ENCODE measurements at places on chromosomes 5 and 9.

DNA sequence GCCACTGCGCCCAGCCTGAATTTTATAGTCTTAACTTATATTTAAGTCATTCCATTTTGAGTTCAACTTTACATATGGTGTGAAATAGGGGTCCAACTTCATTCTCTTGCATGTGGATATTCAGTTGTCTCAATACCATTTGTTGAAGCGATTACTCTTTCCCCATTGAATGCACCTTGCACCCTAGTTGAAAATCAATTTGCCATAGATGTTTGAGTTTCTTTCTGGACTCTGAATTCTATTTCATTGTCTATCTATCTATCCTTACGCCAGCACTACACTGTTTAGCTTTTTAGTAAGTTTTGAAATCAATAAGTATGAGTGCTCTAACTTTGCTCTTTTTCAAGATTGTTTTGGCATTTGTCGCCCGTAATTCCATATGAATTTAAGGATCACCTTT lies 49.8 kb downstream of the TMOD1 start:
- no peak for DNase-seq

DNA sequence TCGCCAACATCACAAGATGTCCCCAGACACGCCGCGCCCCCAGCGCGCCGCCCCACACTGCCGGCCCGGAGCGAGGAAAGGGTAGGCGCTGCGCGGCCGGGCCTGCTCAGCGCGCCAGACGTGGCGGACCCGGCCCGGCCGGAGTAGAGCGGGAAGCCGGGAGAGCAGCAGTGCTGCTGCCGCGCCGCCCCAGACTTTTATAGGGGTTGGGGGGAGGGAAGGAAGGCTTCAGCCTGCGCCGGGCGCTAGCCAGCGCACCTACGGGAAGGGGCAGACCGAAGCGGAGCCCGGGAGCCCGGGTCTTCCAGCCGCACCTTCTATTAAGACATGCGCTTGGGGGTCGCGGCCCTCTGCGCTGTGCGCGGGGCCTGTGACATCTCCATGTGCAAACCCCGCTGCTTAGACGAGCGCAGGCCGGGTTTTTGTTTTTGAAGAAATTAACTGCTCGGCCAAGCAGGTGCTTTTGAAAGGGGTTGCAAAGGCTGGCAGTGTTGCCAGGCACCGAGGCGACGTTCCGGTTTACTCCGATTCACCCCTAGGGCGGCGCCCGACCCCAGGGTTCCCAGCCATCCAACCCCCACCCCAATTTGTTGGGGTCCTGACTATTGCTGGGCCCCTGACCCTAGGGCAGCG lies 353 bp upstream of the PAX5 start:
- no peak for DNase-seq

DNA sequence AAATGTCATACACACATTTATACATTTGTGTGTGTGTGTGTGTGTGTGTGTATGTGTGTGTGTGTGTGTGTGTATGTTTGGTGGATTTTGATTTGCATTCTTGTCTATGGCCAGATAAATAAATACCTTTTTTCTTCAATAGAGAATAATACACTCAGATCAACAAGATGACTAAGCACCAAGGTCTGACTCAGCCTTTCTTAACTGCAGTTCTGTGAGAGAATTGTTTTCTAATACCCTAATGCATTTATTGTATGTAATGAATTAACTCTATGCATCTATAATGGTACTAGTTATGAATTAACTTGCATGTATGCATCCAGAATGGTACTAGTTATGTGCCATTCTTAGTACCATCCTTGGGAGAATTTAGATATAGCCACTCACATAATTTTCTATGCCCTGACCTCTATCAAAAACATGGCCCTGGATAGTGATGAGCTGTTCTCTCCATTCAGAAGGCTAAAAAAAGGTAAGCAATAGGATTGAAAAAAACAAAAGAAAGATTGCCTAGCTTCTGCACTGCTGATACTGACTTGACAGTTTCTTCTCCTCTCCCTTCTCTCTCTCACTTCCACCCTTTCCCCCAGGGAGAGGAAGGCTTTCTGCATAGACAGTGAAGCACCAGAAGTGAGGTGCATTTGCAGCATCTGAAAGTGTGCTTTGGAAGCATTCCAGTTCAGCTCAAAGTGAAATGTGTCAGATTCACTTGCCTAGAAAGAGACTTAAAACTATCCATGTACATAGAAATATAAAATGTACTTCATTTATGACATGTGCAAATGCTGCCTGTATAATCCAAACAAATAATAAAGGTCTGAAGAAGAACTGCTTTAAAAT lies 55.1 kb upstream of the CCDC112 start:
- no peak for DNase-seq

DNA sequence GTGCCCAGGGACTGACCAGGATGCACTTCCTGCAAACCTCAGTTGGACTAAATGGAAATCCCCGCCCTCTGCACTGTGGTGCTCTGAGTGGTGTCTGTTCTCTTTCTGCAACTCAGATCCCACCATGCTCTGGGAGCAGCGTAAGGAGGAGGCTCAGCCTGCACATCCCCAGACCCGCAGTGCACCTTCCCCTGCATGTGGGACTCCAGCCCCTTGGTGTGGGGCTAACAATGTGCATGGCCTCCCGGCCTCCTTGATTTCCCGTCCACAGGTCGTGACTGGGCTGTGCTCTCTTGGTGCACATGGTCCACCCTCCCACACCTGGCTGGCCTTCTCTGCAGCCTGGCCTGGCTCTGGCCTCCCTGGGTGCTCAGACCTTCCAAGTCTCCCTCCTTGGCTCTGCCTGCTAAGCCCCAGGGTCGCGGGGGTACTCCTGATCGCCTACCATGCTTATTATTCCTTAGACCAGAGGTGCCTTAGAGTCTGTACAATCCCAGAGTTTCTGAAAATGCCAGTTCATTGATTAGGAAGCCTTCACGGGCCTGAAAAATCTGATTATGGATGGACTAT lies 397.5 kb downstream of the IRX2 start:
- DNase-seq, result no peak

- no peak for DNase-seq
Measured at GRCh38 chr5:107805824-107806223, 135.1 kb upstream of the EFNA5 start.

- no peak for DNase-seq
Measured at GRCh38 chr5:150253416-150254208, 36.0 kb downstream of the CAMK2A start.

- no peak for DNase-seq
Measured at GRCh38 chr9:18594837-18595236, 120.9 kb downstream of the ADAMTSL1 start.

GRCh38 chr5:32098890-32099310 lies 75.2 kb downstream of the GOLPH3 start:
- no peak for DNase-seq

DNA sequence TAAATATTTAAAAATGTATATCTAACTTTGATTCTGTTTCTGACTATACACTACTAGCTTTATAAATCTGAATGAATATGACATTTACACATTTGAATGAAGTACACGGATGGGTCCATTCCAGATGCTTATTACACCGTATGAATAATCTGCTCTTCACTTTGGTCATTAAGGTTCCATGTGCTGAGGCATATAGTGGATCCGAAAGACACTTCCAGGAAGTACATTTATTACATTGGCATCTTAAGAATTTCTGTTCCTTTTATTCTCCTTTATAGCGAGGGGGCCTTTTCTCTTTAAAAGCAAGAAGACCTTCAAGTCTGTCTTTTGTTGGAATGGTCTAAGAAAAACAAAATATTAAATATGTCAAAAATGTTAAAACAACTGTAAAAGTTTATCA lies 147.6 kb downstream of the AUH start:
- no peak for DNase-seq

GRCh38 chr5:112921833-112922817 lies at the start of gene REEP5:
REEP5 (minus strand) TSS chr5:112922227; CDS start chr5:112922190, 37 bp downstream.
- DNase-seq, result no peak

GRCh38 chr9:125674981-125675973 lies 31.7 kb downstream of the MAPKAP1 start:
- peak; percentile 51 for DNase-seq

GRCh38 chr5:113179156-113179555 lies 202.6 kb downstream of the DCP2 start:
- no peak for DNase-seq

DNA sequence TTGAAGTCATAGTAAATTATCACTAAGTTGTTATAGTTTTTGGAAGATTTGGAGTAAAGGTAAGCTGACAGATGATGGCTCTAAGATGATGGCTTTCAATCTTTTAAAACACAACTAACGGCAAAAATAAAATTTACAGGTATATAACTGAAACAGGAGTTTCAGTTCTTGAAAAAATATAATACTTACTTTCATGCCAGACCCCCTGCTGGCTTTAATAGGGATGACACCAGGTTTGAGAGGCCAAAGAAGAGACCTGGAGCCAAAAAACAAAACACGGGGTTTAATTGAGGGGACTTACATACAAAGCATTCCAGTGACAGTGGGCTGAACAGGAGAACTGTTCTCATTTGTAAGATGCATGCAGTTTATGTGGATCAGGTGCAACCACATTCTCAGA lies 301.7 kb upstream of the PCSK5 start:
- DNase-seq, result no peak

DNA sequence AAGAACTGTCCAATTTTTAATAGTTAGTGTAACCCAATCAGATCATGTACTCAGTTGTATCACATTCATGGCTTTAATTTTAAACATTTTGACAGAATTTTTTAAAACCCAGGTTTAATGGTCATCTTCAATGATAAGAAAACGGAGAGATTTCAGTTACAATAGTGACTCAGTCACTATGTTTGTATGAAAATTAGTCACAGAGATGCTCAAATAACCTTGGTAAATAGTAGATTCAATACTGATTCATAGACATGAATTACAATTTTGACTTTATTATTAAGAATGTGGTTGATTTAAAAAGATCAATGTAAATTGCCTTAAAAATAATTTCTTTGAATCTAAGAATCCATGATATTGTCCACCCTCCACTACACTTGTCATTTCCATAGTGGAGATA lies 64.6 kb upstream of the TYRP1 start:
- no peak for DNase-seq

- DNase-seq, result no peak
Measured at GRCh38 chr9:73441890-73442818, 290.5 kb downstream of the ANXA1 start.

GRCh38 chr9:95138474-95138873 lies 179.0 kb downstream of the FANCC start:
- no peak for DNase-seq

- no peak for DNase-seq
Measured at GRCh38 chr5:127970081-127970480, 113.5 kb upstream of the SLC12A2 start.

DNA sequence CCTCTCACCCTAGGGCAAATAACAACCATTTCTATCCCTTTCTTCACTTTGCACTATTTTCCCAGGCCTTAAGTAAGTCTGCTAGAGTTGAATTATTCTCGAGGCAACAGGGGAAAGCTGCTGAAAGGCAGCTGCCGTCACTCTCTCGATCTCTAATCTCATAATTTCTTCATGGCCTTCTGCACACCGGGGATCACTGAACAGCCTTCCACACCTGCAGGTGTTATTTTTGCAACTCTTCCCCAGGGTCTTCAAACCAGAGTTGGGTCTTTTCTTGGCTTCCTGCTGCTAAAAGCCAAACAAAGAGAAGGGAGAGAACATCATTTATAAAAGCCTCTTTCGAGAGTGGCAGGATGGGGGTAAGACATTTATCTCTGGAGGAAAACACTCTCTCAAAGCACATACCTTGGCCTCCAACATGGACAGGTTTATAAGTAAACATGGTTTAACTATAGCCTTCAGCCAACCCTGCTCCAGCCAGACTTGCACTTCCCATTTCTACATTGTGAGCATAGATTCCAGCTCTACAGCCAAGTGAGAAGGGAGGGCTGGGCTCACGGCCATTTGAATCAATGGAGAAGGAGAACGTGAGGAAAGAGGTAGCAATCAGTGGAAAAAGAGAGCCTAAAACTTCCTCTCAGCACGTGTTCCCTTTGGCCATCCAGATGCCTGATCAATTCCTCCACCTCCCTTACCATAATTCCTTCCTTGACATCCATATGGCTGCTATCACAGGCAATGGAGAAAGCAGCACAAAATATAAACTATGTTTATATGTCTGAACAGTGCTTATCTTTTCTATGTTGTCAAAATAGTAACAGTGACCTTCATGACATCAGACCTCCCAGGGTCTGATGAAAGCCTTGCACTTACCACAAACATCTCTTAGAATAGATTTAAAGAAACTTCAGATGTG lies 464.9 kb downstream of the TLE1 start:
- DNase-seq, result no peak

GRCh38 chr5:72167257-72167656 lies 60.0 kb downstream of the MAP1B start:
- no peak for DNase-seq

DNA sequence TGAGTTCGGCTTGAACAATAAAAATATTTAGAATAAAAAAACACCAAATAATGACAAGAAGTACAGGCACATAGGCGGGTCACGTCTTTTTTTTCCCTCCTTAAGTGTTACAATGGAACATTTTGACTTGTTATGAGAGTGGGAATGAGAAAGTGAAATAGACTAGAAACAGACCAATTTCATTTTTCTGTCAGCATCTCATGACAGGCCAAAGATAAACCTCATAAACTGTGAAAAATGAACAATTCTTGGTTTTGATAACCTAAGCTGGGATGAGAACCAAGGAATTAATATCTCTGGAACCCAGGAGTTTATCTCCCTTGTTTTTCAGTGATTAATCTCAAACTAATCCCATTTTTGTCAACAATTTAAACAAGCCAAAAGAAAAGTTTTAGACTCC lies 299.5 kb downstream of the SLIT3 start:
- DNase-seq, result no peak

Measured in GM04503 (cell line).